ENCODE measurements at places on chromosomes 3 and 15.

DNA sequence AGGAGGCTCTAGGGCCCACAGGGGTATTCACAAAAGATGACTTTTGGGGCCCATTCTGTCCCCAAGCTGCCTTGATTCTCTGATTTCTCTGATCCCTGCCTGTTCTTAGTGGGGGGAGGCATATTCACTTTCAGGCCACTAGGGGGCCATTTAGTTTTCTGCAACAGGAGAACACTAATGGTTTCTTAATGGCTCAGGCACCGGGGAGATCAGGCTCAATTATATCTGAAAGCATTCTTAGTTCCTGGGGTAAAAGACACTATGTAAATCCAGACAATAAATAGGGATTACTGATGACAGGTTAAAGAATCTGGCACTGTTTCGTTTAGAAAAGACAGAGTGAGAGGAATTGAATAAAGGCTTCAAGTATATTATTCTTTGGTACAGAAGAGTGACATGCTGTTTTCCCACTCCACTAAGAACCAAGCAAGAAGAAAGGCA lies 2.5 kb upstream of the INAFM2 start:
- peak; percentile 78 for DNase-seq

DNA sequence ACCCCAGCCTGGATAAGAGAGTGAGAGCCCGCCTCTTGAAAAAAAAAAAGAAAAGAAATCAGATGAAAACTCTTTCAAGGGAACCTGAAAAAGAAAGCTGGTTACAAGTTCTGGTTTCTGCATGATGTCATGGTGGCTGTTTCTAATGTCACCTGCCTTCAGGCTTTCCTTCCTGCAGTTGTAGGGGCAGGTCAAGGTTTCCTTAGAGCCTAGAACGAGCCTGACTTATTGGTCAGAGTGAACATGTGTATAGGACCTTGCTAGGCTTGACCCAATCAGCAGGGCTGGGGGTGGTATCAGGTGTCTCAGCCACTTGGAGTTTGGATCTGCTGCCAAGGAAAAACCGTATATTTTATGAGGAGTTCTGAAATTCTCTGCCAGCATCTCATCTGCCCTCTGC lies 3.8 kb downstream of the IVD start:
- no peak for DNase-seq

- no peak for DNase-seq
These were observed 186.6 kb upstream of the NSMCE3 start for GRCh38 chr15:29456255-29456654.

DNA sequence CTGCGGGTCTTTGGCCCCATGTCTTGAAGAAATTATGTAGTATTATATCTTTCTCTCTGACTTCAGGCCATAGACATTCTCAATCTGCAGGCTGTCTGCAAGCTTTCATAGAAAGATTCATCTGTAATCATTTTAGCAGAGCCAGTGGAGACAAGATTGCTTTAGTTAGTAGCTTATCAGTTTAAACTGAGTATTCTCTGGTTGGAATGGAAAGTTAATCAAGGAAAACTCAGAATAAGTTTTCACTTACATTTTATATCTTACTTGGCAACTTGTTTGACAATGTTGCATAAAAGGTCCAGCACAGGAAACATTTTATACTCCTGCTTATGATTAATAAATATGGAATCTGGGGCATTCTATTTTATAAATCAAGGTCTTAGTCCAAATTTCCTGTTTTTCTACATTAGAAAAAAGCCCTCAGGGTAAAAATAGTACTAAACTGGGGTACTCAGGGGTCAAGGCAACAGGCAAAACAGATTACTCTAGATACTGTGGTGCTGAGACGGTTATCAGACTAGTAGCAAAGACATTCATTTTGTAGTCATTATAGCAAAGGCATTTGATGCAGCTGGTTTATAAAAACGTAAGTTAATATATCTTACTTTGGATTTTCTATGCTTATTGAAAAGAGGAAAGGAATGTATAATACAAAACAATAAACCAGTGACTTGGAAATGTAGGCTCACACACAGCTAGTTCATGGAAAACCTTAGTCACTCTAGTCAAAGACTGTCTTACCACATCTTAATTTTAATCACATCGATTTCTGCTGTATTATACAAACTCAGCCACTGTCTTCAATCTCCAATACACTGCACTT lies 45.2 kb upstream of the FILIP1L start:
- DNase-seq, result peak; percentile 53

DNA sequence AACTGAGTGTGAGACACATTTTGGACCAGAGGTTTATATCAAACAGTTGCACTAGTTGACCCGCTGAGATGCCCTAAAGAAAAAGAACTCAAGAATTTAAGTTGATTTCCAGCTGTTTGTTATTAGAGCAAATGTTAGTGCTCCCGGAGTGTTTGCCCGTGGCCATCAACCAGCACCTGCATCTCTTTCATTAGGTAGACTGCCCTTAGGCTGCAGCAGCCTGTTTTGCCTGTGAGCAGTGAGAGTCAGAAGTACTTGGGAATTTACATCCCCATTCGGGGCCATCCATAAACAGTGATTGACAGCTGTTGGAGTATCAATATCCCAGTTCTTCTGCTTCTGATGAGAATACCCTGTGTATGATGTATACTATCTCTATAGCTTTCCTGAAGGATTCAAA lies 492.6 kb downstream of the RBMS3 start:
- DNase-seq, result no peak

DNA sequence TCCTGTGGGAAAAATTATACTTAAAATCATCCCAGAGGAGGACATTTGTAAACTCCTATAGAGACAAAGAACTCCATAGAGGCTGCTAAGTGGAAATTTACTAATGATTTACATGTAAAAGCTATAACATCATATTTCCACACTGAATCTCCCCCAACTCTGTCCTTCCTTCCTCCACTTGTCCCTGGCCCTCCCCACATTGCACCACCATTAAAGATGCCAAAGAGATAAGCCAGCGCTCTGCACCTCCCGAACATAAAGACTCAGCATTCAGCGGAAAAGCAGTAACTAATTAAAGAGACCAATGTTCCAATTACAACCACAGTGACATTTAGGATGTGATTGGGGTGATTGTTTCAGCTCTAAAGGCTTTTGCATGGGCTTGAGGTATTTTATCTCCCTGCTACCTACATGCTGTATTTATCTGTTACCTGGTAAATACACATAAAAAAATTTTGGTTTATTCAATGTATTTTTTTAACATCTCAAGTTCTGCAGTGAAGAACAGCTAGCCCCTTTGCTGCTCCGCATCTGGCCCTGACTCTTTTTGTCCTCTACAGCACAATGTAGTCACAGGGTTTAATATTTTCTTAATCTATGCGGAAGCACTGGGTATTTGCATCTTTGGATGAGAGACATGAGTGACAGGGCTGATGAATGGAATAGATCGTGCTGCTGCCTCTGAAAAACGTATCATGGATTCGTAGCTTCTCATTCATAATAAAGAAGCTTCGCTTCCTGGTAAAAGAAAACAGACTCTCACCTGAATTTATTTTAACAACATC lies 35.3 kb upstream of the B3GNT5 start:
- DNase-seq, result no peak

DNA sequence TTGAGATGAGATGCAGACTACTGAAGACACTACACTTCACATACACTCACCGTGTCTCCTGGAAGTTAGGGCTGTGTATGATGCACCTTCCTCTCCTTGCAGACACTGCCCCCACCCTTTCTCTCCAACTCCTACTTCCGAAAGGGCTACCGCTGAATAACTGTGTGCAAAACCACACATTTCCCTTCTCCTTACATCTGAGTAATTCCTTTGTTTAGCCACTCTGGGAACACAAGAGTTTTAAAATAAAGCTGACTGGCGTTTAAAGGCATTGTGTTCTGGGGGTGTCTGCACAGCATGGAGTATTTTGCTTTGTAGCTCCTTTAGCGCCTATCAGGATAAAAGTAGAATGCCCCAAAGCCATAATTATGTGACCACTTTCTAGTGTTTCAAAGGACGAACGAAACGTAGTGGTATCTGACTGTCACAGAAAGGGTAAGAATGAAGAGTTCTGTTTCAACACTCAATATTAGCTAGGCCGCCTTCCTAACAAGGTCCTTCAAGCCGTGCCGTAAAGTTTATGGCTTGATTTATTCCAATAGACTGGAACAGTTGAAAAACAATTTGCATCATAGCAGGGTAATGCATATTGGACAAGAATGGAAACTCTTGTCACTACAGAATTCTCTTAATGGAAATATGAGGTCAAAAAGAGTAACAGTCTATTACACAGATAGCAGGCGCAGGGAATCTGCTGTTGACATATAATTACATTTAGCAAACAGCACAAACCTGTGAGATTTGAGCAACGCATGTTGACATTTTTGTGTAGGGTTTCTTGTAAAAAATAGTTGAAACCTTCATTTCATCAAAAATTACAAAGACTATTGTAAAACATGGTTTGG lies 619.9 kb downstream of the FOXP1 start:
- DNase-seq, result no peak

- DNase-seq, result no peak
These were observed 1.1 kb upstream of the SS18L2 start for GRCh38 chr3:42589382-42590109.

DNA sequence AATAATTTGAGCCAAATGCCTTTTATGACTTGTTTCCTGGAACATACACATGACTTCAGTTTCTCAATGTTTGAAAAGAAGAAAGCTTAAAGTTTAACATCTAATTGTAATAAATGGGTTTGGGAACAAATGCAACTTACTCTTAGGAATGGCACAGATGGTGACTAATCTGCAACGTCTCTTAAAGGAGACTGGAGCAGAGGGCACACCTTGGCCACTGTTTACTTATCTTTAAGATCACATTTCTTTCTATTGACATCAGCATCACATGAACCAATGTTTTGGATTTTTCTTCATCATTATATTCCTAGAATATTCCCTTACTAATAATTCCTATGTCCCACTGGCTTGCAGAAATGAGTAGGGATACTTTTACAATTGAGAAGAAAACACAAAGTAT lies 229.5 kb downstream of the CHL1 start:
- no peak for DNase-seq

GRCh38 chr3:195403841-195404408 lies 38.9 kb downstream of the ACAP2 start:
- DNase-seq, result no peak

DNA sequence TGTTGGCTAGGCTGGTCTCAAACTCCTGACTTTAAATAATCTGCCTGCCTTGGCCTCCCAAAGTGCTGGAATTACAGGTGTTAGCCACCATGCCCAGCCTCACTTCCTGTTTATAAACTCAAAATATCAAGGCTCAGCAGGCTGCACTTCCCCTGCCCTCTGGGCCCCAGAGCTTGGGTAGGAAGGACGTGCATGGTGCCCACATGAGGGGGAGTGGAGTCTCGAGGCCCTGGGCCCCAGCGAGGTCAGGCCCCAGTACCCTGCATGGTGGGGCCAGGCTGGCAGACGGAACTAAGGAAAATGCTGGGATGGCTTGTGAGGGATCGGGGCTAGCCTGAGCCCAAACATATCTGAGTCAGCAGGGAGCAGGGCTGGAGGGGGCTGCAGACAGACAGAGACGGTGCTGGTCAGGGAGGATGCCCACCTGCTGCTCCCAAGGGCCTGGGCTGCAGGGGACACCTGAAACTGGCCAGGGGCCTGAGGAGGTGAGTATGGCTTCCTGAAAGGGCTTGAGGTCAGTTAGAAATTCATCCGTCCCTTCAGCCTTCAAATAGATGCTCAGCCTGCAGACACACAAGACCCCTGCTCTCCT lies 5.1 kb downstream of the SPTBN5 start:
- DNase-seq, result no peak

GRCh38 chr15:80974914-80975313 lies 14.7 kb downstream of the MESD start:
- DNase-seq, result no peak

DNA sequence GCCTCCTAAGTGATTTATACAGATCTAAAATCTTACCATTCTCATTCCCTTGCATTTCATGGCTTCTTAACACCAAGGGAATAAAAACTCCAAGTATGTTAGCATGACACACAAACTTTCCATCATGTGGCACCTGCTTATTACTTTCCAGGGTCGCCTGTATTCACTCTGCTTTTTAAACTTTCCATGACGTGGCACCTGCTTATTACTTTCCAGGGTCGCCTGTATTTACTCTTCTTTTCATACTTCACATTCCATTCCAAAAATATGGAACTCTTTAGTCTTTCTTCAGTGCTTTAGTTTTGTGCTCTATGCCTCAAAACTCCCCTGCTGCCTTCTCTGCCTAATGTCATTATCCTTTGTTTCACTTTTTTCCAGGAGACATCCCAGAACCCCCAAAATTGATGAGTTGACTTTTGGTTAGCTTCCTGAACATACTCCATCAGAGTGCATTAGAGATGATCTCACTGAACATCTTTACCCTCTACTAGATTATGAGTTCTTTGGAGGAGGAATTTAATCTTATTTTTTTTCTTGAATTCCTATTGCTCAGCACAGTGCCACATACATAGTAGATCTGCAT lies 47.0 kb downstream of the CALML4 start:
- no peak for DNase-seq

GRCh38 chr3:63855333-63855940 lies 8.2 kb downstream of the THOC7 start:
- DNase-seq, result no peak

DNA sequence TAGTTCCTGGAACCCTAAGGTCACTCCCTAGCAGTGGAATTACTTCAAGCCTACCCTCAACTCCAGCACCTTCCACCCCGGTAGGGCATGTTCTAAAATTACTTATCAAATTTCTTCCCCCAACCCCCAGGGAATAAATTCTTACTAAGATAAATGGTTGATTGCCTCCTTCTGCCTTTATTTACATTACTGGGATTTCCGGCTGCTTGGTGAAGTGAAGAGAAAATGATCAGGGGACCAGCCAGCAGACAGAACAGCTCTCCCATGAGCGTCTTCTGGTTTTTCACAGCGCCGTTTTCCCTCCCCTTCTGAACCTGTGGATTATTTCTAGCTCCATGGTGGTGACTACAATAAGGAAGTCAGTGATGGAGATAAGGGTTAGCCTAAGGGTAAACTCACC lies 521.5 kb upstream of the PPP2R3A start:
- DNase-seq, result no peak

GRCh38 chr15:99096894-99097426 lies 7.9 kb upstream of the SYNM start:
- DNase-seq, result no peak

DNA sequence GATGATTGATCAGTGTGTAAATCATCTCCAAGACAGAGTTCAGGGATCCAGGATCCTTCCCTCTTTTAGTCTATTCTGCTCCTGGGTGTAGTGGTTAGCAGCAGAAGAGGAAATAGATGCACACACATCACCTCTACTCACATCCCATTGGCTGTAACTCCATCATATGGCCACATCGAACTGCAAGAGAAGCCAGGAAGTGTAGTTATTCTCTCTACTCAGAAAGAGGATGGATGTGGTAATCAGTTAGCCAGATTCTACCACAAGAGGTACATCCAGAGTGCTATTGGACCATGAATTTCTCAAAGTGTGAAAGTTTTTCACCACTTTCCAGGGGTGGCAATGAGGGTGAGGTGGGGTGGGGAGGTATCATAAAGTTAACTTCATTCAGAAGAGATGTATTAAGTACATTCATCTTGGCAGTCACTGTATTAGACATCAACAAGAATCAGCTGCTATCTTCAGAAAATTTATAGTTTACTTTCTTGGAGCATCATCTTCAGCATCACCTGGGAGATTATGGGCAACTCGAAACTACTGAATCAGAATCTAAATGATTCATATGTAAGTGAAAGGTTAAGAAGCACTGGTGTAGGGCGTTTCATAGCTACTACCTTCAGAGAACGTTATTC lies 60.6 kb upstream of the GAP43 start:
- no peak for DNase-seq
